Lung microvascular endothelial cell (primary cell): ENCODE measurements at places on chromosomes 4 and X. TPM values are rescaled to one million over a fixed set of nuclear protein-coding genes. Genes with fewer than 3 reads are reported as not detected.

- DNase-seq = no peak
These were observed 93.3 kb upstream of the PDE5A start for GRCh38 chr4:119721878-119722277.

DNA sequence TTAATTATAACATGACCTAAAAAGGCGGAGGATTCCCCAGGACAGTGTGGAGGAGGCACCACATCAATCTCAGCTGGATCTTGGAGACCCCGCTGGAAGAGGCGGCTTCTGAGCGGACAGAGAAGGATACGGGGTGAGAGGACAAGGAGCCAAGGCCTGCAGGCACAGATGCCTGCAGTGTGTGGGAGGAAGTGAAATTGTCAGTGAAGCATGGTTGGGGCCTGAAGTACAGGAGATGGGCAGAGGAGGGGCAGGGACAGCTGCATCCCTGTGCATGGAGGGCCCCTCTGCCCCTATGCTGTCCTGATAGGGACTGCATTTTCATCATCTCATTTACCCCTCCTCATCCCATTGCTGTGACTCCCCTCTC lies 1.7 kb upstream of the SLC2A9 start:
- DNase-seq = no peak

- DNase-seq = peak; percentile 44
These were observed 76.0 kb upstream of the AP1S2 start for GRCh38 chrX:15930585-15930984.

The PABPC1L2A gene
- total RNA-seq = not detected in 2 replicates

The CXCL1 gene
- 10.5 and 36.3 TPM in 2 replicates for total RNA-seq

The HSD17B11 gene
- 31.2 and 35.5 TPM in 2 replicates for total RNA-seq

The ZNF157 gene
- not detected in 2 replicates for total RNA-seq

The ARX gene
- total RNA-seq = not detected in 2 replicates

The NEUROG2 gene
- not detected in 2 replicates for total RNA-seq

The CD38 gene
- 10.9 and 11.1 TPM in 2 replicates for total RNA-seq

The GPM6B gene
- 0.22 TPM in 1 of 2 replicates, not detected in the other for total RNA-seq

The ETDB gene
- total RNA-seq = not detected in 2 replicates
